ENCODE measurements at places on chromosomes 1 and 21. TPM values are rescaled to one million over a fixed set of nuclear protein-coding genes. Genes with fewer than 3 reads are reported as not detected.

The DIO1 gene
- total RNA-seq, result not detected

The HSD11B1 gene
- 17.2 TPM for total RNA-seq

GRCh38 chr1:172818841-172819527 is 160.1 kb downstream of the FASLG start:
- no peak for DNase-seq

DNA sequence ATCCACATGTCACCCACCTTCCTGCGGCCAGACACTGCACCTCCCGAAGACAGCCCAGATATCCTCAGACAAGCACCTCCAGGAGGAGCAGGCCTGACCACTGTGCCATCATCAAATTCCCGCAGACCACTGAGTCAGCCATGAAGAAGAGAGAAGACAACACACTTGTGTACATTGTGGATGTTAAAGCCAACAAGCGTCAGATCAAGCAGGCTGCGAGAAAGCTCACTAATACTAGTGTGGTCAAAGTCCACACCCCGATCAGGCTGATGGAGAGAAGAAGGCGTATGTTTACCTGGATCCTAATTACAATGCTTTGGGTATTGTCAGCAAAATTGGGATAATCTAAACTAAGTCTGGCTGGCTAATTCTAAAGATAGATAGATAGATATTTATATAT is 41.4 kb upstream of the BECN2 start:
- DNase-seq, result no peak

- peak; percentile 62 for DNase-seq
These were observed 504 bp downstream of the PHTF1 start for GRCh38 chr1:113758631-113759332.

GRCh38 chr1:108079440-108080025 is 114.6 kb upstream of the VAV3 start:
- no peak for DNase-seq

- no peak for DNase-seq
These were observed 109.6 kb downstream of the ZBTB18 start for GRCh38 chr1:244160455-244161235.

GRCh38 chr1:51605961-51606723 is 10.8 kb upstream of the OSBPL9 start:
- no peak for DNase-seq

DNA sequence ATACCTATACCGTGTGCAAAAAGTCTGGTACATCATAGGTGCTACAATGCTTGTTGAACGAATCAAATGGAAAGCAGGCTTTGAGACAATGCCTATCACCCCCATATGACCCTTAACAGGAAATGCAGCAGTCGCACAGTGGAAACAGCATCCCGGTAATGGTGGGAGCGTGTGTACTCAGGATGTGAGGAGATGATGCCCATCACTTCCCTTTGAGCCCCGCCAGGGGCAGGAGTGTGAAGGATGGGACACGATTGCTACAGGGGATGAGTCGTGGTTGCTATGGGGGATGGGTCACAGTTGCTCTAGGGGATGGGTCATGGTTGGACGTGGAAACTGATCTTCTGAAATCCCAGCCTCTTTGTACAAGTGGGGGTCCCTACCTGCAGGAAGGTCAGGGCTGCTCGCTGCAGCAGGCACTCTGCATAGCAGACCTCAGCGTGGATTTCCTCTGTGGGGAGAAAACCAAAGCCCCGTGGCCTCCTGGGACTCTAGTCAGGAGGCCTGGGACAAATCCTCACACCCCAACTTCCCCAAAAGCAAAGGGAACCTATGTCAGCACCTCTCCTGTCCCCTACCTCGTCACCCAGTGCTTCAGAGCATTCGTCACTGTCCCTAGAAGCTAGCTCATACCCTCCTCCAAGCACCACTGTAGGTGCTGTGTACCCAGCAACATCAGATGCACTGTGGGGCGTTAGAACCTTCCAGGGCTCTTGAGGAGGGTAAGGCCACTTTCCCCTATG is 19.3 kb downstream of the TTC39A start:
- DNase-seq, result no peak

GRCh38 chr1:46298387-46298786 is 5.0 kb downstream of the LRRC41 start:
- DNase-seq, result no peak

All from right atrium auricular region (tissue), 2 donors.